ENCODE measurements at places on chromosomes 5 and 9.

GRCh38 chr5:69237877-69238276, 3.2 kb downstream of the CDK7 start:
- no peak for DNase-seq

- DNase-seq: no peak
Observed at GRCh38 chr5:163094492-163095180, 342.8 kb upstream of the CCNG1 start.

DNA sequence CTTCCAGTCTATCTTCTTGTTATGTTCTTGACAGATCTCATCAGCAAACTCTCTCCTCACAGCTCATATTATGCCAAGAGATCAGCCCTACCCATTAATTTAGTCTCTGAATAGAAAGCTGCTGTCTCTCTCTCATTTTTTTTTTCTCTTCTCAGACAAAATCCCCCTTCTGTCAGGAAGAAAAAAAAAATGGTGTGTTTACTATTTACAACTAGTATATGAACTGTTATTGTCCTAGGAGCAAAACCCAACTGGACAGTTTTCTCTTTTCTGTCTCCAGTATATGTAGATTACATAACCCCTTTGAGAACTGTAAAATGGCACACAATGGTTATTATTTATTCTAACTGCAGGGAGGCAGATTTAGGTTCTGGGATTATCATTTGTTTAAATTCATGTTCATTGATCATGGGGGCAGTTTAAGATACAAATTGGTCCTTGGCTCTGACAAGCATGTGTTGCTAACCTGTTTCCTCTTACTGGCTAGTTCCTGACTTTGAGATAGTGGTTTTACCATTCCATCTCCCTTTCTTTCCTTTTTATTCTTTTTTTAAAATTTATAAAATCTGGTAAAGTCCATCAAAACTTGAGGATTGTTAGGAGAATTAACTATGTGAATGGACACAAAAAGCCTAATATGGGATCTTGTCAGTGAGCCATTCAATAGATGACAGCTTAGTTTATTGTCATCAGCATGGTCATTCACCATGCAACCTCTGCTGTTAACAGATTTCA, 210.0 kb upstream of the PAPPA start:
- no peak for DNase-seq

DNA sequence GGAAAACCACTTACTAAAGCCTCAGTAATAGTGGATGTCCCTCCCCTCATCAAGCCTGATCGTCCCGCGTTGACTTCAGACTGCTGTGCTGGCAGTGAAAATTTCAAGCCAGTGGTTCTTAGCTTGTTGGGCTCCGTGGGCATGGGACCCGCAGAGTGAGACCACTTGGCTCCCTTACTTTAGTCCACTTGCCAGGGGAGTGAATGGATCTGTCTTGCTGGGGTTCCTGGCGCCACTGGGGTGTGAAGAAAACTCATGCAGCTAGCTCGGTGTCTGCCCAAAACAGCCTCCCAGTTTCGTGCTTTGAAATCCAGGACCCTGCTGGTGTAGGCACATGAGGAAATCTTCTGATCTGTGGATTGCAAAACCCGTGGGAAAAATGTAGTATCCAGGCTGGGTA, 480.0 kb upstream of the IZUMO3 start:
- DNase-seq: no peak
